ENCODE measurements at places on chromosomes 1 and 21.

GRCh38 chr1:83950106-83950661, 48.7 kb downstream of the TTLL7 start:
- DNase-seq, result no peak

DNA sequence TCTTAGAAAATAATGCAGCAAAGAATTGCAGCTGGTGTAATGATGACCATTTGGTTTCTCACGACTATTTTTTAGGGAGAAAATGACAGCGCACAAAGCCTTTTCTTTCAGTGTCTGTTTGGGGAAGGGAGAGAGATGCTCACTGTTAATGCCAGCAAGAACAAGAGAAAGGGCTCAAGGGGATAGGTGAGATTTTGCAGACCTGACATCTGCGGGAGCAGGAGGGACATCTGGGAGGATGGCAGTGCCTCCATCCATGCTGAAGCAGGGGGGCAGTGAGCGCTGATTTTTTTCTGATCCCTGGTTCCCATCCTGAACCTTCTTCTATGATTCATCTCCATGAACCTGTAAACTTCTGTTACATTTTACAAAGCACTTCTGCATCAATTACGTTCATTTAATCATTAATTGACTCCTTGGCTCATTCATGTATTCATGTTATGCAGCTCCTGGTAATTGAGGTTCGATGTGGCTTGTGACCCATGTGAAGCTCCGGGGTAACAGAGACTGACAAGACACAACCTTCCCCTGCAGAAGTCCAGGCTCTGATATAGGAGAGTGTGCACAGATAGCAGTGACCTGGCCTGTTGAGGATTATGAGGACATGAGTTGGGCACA, 595.3 kb downstream of the PTPRU start:
- DNase-seq, result no peak

GRCh38 chr1:47765236-47765635, 231.9 kb downstream of the TRABD2B start:
- DNase-seq, result no peak

- DNase-seq, result no peak
Observed at GRCh38 chr1:9833632-9834031, 9.9 kb upstream of the CLSTN1 start.

- no peak for DNase-seq
Observed at GRCh38 chr1:94036730-94037129, 84.2 kb downstream of the ABCA4 start.

GRCh38 chr1:200072636-200073285, 45.3 kb downstream of the NR5A2 start:
- no peak for DNase-seq

- DNase-seq, result no peak
Observed at GRCh38 chr21:46122237-46122671, 24.3 kb downstream of the COL6A2 start.

DNA sequence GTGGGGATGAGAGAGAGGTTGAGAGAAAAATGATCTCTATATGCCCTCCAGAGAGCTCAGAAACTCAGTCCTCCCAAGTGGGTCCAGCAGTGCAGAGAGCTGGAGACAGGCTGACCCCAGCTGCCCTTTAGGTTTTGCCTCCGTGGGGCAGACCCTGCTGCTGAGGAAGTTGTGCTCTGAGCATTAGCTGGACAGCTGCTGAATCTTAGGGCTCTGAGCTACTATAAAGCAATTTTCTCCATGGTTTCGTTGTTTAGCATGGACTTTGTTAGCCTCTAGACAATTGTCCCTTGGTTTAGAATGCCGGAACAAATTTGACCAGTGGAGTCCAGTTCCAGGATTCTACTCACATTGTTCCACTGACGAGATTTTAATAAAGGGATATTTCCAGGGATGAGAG, 22.1 kb downstream of the BATF3 start:
- DNase-seq, result no peak

GRCh38 chr1:231694465-231695077, 68.0 kb downstream of the DISC1 start:
- no peak for DNase-seq

DNA sequence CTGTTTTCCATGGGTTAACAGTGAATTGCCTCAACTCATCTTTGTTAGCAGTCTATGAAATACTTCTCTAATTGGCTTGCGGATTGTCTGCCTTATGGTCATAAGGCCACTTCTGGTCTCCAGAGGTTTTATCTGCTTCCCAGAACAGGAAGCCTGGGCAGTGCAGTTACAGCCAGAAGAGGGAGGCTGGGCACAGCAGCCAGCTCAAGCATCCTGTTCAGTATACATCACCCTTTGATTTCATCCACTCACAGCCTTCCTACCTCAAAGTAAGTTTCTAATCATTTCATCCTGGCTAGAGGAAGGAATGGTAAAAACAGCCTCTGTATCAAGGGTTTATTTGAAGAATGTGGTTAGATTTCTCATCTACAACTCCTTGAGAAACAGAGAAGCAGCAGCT, 311.5 kb upstream of the DEPDC1 start:
- DNase-seq, result no peak

GRCh38 chr1:78146205-78146771, 100.5 kb downstream of the GIPC2 start:
- no peak for DNase-seq

- DNase-seq, result no peak
Observed at GRCh38 chr1:6596886-6597776, 5.5 kb downstream of the KLHL21 start.

DNA sequence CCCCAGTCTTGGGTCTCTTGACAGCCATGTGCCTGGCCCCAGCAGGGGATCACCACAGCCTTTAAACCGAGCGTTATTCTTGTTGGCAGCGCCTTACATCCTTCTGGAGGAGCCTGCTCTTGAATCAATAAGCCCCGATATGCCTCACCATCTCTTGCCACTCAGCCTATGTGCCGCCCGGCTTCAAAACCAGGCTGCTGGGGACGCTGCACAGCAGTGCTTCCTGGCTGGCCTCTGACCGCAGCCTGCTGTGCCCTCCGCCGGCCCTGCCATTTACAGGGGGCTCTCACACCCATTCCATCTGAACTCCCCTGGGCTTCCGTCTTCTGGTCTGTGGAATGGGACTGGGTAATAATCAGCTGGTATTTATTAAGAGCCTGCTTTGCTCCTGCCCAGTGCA, 3.0 kb upstream of the PEX10 start:
- DNase-seq, result no peak

- DNase-seq, result no peak
Observed at GRCh38 chr1:12528021-12528852, 89.8 kb downstream of the DHRS3 start.

DNA sequence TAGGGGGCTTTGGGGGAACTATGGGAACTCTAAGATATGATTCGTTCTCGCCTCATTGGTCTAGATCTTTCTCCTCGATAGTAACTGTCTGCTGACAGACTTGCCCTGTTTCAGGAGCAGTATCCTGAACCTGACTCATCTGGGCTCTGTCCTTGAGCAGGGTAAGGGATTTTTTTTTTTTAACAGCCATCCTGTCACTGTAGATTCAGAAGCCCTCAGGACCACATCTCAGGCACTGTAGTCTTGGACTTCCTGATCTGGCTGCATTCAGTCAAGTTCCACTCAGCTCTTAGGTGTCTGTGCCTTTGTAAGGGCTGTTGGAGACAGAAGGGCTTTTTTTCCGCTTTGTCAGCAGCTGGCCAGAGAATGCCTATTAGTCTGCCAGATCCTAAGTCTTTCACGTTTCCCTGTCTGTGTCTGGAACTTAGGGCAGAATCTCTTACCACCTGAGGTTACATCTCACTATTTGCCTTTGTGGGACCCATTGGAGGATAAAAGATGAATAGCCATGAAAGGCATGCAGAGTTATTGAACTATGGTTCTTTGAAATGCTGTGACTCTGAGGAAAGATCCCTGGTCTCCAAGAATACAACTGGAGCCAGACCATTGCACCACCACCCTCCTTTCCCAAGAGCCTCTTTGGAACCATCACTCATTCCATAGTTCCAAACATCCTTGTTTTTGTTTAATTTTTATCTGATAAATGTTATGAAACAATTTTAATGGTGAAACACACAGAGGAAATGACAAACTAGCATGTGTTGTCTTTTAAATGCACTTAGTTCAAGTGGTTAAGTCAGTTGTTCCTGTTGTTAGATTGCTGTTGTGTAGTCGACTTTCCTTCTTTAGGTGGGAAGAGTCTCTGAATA, 49.7 kb upstream of the MACF1 start:
- no peak for DNase-seq

DNA sequence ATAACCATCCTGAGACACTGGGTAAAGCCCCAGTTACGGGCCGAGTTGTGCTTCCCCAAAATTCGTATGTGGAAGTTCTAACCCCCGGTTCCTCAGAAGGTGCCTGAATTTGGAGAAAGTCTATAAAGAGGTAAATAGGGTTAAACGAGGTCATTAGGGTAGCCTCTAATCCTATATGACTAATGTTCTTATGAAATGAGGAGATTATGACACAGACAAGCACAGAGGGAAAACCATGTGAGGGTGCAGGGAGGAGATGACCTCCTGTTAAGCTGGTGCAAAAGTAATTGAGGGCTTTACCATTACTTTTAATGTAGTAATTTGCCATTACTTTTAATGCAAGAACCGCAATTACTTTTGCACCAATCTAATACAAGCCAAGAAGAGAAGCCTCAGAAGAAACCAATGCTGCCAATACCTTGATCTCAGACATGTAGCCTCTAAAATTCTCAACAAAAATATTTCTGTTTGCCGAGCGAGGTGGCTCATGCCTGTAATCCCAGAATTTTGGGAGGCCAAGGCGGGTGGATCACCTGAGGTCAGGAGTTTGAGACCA, 260.8 kb downstream of the GPATCH2 start:
- DNase-seq, result no peak

DNA sequence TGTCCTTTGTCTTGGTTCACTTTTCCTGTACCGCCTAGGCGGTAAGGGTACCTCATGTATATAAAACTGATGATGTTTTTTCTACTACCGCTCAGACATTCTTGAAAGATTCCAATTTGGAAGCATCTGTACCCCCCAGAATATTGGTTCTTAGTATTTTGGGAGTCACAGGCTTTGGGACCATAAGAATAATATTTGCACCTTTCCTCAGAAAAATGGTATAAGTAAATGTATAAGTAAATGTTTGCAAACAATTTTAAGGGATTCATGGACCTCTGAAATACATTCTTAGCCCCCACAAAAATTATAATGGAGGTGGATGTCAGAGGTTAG, 677 bp downstream of the SRP9 start:
- DNase-seq, result no peak

GRCh38 chr1:202397256-202397655, 48.8 kb downstream of the PPP1R12B start:
- DNase-seq, result no peak

GRCh38 chr1:36709869-36710481, 227.3 kb upstream of the CSF3R start:
- no peak for DNase-seq

DNA sequence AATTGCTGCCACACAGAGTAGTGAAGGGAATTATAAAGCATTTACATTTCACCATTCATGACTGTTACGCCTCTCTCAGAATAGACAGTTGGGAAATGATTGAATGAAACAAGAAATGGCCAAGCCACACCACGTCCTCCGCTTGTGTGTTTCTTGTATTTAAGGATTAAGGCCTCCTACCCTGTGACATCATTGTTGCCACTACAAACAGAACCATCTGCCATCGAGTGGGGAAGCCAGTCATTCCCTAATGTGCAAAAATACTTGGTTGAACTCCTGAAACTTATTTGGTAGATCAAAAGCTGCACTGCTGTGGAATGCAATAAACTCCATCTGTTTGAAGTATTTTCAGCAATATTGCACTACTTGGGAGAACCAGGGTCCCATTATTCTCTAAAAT, 99.0 kb upstream of the C1orf105 start:
- DNase-seq, result no peak

- DNase-seq, result no peak
Observed at GRCh38 chr21:43893536-43894205, 28.6 kb downstream of the AGPAT3 start.

DNA sequence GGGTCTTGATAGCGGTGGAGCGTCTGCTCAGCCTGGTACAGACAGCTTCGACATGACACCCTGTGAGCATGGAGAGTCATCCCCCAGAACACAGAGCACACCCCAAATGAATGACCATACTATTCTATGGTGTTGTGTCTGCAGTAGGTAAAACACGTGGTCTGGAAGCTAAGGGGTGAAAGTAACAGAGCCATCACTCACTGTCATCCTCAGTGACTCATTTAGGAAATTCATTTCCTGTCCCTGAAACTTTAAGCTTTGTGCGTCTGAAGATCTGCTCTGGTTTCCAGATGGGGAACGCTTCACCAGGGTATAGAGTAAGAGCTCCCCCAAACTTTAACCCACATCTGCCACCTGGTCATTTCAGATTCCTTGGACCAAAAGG, 94.8 kb upstream of the DISP3 start:
- DNase-seq, result no peak

GRCh38 chr1:221039616-221040015, 160.4 kb downstream of the HLX start:
- DNase-seq, result no peak

- DNase-seq, result no peak
Observed at GRCh38 chr1:156487862-156488261, 12.7 kb downstream of the MEF2D start.

- no peak for DNase-seq
Observed at GRCh38 chr1:86318436-86318835, 77.7 kb downstream of the ODF2L start.

DNA sequence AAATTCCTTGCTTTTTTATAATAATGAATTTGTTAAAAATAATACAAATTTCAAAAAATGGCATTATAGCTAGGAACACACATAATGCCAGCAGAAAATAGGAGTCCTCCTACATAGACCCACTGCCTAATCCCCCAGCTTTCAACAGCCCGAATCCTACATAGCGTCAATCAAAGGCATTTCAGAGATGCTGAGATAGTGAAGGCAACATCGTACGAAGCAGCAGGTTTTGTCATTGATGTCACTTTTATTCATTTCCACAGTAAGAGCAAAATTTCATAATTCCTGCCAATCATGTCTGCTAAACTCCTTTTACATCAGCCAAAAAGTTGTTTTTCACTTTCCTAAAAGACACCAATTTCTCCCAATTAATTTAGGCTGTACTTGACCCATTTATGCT, 94.1 kb downstream of the GREM2 start:
- DNase-seq, result no peak

DNA sequence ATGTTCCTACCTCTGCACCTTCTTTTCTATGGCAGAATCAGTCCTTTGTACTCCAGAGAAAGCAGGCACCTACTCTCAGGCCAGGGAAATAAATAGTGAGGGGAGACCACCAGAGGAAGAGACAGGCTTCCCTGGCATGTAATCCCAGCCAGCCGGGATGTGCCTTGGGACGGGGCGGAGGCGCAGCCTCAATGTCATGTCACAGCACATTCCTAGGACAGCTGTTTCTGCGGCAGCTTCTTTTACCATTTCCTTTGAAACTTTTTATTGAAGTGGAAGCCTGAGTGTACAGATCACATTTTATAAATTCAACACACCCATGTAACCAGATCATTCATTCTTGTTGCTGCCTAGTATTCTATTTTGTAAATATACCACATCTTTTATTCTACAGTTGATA, 67.9 kb upstream of the ZNF326 start:
- no peak for DNase-seq

- no peak for DNase-seq
Observed at GRCh38 chr1:219581344-219581743, 31.6 kb downstream of the ZC3H11B start.

- DNase-seq, result no peak
Observed at GRCh38 chr1:93167006-93167405, 13.2 kb downstream of the TMED5 start.

Data from T-helper 17 cell (primary cell).